Epithelial cell of prostate (primary cell): ENCODE measurements at places on chromosomes 13 and 19.

GRCh38 chr19:17249887-17250548 is 4.3 kb upstream of the NR2F6 start:
- DNase-seq, result no peak

DNA sequence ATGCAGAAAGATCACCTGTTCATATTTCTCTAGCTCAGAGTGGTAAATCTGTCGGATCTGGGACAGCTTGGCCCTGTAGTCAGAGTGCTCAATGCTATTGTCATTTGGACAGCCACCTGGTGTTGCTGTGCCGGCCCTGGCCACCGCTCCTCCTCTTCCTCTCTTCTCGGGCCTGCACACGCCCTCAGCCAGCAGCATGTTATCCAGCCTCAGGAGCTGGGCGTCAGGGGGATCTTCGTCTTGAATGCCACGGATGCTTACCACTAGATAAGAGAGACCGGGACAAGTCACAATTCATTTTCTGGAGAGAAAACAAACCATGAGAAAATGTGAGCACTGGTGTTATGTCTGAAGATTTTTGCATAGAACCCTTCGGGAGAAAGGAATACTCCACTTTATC is 32.5 kb downstream of the CILP2 start:
- DNase-seq, result no peak

- DNase-seq, result no peak
These were observed 47.5 kb downstream of the DCT start for GRCh38 chr13:94431987-94432386.

DNA sequence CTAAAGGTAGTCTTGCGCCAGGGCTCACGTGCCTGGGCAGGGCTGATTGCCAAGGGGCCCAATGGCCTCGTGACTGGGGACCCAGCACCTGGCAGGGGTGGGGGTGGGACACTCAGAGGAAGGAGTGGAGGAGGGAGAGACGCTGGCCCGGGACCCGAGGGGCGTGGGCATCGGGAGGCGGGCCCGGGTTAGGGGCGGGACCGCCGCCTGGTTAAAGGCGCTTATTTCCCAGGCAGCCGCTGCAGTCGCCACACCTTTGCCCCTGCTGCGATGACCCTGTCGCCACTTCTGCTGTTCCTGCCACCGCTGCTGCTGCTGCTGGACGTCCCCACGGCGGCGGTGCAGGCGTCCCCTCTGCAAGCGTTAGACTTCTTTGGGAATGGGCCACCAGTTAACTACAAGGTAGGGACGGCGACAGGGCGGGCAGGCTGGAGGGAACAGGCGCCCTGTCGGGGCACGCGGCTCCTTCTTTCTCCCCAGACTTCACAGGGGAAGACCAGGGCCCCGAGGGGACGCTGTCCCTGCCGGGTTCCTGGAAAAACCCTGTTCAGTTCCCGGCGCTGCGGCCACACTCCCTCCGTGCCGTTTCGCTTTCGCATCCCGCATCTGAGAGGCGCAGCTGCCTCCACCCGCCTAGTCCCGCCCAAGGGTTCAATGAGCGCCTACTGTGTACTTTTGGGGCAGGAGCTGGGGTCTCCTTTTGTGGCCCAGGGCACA is at the start of gene IFI30:
IFI30 (plus strand) TSS at position 242 of the 717 bp plus-strand sequence; CDS start at position 271, 29 bp downstream.
- DNase-seq, result no peak

DNA sequence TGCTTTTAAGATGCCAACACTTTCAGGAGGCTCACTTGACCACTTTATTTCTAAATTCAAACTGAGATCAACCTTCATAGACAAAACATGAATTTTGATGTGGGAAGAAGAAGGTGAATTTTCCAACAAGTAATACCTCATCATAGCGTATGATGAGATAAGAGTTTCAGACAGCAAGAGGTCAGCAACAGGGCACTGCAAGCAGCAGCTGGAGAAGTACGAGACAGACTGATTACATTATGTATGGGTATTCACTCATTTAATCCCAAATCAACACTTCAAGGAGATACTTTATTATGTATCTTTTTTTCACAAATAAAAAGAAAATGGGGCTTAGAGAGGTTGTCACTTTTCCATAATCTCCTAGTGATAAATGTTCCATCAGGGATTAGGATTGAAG is 389.8 kb downstream of the TBC1D4 start:
- DNase-seq, result no peak

- no peak for DNase-seq
These were observed 629 bp upstream of the FGF9 start for GRCh38 chr13:21670006-21670882.

- peak; percentile 68 for DNase-seq
These were observed at the start of gene TICAM1 for GRCh38 chr19:4831304-4831978. Gene TICAM1 (minus strand): TSS chr19:4831712. CDS start chr19:4818377, 13,335 bp downstream.

DNA sequence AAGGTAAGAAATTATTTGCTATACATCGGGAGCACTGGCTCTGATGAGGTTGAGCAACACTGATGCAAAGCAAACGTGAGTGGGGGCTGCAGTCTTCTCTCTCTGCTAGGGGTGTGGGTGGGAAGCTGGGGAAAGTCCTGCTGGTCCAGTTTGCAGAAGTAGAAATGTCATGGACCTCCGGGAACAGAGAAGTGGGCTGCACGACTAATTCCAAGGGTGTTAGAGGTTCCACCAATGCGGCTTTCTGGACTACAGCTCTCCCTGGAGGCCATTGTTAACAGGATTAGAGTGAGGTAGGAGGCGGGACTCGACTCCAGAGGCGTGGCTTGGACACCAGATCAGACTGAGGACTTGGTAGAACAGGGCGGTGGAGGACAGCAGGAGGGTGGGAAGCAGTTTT is 5.7 kb upstream of the FBXO27 start:
- DNase-seq, result no peak

DNA sequence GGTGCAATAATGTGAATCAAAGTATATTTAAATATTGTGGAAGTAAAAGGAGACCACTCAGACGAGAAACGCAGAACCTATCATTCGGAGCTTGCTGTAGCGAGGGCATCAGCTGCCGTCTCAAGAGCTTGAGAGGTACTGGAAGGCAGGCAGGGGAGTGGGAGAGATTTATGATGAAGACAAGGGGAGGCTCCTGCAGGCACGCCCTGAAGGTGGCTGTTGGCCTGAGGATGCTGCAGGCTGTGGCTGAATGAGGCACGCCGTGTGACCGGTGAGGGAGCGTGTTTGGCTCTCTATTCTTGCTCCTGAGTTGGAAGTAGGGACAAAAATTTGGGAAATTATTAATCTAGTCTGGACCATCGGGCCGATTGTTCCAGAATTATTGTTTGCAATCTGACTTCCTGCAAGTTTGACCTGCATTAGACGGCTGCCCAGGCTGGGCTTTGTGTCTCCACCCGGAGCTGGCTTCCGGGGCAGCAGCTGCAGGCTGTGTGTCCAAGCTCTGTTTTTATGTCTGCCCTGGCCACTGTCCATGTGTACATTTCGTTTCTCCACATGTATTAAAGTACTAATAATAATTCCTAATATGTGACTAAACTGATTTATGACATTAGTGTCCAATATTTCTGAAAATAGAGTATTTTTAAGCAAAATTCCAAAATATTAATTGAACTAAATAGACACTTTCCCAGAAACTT is 91.1 kb upstream of the ANKRD10 start:
- DNase-seq, result no peak

DNA sequence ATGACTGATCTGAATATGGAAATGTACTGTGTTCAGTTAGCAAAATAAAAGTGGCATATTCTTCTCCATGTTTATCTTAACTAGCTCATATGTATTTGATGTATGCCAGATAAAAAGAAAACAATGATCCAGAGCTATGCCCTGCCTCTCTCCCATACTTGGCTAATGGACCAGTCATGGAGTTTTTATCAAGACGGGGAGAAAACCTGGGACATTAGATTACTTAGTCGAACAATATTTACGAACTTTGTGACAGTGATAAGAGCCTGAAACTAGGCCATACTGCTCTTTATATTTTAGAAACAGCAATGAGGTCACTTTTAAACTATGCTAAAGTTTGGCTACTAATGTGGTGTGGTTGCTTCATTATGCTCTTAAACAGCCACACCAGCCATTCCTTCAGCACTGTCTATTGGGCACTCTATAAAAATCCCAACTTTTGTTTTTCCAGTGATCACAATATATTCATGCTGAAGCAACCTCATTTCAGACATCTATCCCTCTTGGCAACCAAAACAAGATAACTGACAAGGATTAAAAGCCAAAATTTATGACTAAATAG is 265.0 kb downstream of the FGF14 start:
- DNase-seq, result no peak

DNA sequence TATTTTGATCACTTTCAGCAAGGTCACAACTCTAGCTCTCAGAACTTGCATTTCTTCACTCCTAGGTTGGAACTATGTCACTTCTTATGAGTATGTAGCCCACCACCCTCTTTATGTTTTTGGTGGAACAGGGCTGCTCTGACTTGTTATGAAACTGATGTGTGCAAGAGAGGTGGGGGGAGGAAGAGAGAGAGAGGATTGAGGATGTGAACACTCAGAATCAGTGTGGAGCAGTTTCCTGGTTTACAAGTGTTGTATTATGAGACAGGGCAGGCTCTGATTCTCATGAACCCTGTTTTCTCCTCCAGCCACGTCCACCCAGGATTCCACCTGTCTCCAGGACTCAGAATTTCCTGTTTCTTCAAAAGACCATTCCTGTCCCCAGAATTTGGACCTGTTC is 16.1 kb downstream of the ZNF317 start:
- no peak for DNase-seq

DNA sequence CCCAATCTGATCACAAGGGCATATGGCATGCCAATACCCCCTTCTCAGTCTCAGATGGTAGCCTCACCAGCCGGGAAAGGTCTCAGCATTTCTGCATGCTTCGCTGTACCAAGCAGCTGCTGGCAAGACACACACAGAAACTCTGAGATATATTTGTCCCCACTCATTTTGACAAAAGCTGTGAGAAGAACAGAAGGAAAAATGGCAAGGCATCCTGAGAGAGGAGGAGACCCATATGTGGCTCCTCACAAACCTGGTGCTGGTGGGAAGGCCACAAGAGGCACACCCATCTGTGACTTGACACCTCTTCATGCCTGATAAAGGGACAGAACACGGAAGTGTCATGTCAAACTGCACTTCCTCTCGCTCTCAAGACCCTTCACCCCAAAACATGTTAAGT is 36.7 kb upstream of the DOCK9 start:
- no peak for DNase-seq

DNA sequence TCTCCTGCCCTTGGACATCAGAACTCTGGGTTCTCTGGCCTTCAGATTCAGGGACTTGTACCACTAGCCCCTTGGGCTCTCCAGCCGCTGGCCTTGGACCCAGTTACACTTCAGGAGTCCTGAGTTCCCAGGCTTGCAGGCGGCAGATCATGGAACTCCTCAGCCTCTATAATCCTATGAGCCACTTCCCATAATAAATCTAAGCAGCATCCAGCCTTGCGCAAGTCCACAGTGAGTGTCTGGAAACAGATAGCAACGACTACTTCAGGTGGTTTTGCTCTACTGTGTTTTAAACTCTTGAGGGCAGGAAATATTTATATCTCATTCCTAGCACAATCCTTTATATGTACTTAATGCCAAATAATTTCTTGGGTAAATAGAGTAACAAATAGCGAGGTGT is 92.3 kb downstream of the COL4A1 start:
- no peak for DNase-seq

DNA sequence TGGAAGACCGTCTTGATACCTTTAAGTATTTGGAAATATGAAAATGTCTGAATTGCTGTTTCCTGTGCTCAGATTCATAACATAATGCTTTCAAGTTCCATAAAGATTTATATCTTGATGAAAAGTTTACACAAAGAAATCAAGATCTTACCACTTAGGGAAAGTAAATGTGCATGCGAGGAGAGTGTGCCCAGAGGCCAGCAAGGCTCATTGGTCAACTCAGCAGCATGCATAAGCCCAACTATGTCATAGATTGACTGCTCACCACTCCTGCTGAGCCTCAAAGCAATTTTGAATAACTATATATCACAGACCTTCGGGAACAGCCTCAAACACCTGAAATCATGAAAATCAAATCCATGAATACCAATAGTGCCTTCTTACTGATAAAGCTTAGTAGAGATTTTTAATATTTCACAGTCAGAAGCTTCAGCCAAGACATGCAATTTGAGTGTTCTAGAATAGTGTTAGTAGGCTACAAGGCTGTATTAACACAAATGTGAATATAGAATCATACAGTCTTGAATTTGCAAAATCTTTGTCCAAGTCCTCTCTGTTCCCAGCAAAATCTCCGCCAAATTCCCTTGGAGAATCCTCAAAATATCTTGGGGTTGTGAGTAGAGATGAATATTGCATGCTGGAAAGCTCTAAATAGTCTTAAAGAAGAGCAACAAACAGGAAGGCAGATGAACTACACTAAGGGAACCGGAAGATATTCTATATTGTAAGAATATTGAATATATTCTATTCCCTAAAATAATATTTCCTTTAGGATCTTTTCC is 124.1 kb downstream of the DCLK1 start:
- no peak for DNase-seq

- no peak for DNase-seq
These were observed 14.9 kb downstream of the ZIC5 start for GRCh38 chr13:99956473-99957349.

- no peak for DNase-seq
These were observed 366.0 kb upstream of the ZNF507 start for GRCh38 chr19:31979362-31979761.

GRCh38 chr13:36347531-36348210 is 1.5 kb upstream of the SPART start:
- no peak for DNase-seq

- DNase-seq, result no peak
These were observed 49.4 kb downstream of the ZNF91 start for GRCh38 chr19:23345838-23346237.

- DNase-seq, result no peak
These were observed 61.8 kb downstream of the URI1 start for GRCh38 chr19:30003866-30004265.

- DNase-seq, result no peak
These were observed 1686.7 kb upstream of the MIR17HG start for GRCh38 chr13:89660752-89661151.

DNA sequence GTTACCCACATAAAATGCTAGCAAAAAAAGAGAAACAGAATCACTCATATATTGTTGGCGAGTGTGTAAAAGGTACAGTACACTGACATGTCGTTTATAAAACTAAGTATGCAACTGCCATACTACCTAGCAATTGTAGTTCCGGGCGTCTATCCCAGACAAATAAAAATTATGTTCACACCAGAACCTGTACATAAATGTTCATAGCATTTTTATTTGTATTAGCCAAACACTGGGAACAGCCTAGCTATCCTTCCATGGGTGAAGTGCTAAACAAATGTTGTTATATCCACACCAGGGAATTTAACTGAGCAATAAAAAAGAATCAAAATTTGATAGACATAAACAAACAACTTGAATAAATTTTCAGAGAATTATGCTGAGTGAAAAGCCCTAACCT is 28.9 kb upstream of the POSTN start:
- DNase-seq, result no peak

DNA sequence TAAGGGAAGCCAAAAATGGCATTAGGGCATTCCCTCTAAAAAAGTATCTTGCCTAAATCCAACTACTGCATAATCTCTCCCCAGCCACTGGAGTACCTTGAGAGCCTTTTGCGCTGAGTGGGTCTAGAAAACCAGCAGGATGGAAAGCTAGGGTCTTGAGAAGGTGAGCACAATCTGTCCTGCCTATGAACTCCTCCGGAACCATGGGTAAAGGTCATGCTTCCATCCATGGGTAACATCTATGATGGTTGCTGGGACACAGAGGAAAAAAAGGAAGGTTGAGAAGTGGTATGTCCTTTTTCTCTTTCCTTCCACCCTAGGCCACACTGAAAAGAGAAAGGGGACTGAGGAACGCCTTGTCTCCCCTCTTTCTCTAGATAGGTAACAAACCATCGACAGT is 52.4 kb downstream of the ZNF676 start:
- no peak for DNase-seq
